ENCODE measurements at places on chromosomes 2 and 18. TPM values are rescaled to one million over a fixed set of nuclear protein-coding genes. Genes with fewer than 3 reads are reported as not detected.

ALPI gene
- total RNA-seq, result not detected

CDH7 gene
- total RNA-seq, result not detected

CTLA4 gene
- 0.95 TPM for total RNA-seq

INHA gene
- not detected for total RNA-seq

TMEM247 gene
- not detected for total RNA-seq

GKN1 gene
- total RNA-seq, result not detected

ADGRF3 gene
- 0.41 TPM for total RNA-seq

CD207 gene
- total RNA-seq, result 1.1 TPM

GPN1 gene
- total RNA-seq, result 17.3 TPM

MGAT4A gene
- 11.6 TPM for total RNA-seq

DNPEP gene
- total RNA-seq, result 82.4 TPM

TYMS gene
- total RNA-seq, result 6.7 TPM

HOXD13 gene
- total RNA-seq, result not detected

MARCO gene
- 0.87 TPM for total RNA-seq

XDH gene
- total RNA-seq, result 44.0 TPM

TANK gene
- total RNA-seq, result 52.9 TPM

ABCB6 gene
- total RNA-seq, result 45.3 TPM

SNTG2 gene
- 2.0 TPM for total RNA-seq

DYNC2LI1 gene
- total RNA-seq, result 9.4 TPM

DNA sequence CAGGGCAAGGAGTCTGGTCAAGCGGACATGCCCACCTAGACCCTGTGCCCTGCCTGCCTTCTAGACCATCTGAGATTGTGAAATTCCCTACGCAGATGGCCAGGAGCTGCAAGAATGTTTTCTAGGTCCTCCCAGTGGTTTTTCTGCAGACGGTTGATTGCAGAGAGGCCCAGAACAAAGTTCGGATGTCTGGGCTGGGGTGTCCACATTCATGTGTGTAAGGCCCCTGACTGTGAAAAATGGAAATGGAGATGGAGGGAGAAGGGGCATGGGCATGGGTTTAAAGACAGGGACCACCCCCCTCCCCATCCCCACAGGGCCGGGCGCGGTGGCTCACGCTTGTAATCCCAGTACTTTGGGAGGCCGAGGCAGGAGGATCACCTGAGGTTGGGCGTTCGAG, 11.8 kb downstream of the ARHGAP25 start:
- no peak for DNase-seq

DNA sequence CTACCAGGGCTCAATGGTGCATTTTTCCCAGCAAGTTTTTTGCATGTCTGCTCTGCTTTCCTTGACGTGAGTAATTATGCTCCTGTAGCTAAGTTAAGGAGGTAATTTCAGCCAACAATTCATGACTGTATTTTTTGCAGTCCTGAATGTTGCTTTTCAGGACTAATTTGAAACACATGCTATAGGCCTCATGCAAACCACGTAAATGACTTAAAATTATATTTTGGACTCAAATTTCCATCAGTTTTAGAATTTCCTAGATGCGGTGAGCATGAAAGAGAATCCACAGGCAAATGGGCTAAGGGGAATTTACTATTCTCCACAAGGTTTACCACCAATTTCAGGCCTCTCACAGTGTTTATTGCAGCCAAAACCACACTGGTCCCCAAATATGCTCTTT, 589.9 kb upstream of the LRRTM1 start:
- no peak for DNase-seq

GRCh38 chr2:240412975-240413812, 22.3 kb upstream of the GPC1 start:
- DNase-seq, result no peak

DNA sequence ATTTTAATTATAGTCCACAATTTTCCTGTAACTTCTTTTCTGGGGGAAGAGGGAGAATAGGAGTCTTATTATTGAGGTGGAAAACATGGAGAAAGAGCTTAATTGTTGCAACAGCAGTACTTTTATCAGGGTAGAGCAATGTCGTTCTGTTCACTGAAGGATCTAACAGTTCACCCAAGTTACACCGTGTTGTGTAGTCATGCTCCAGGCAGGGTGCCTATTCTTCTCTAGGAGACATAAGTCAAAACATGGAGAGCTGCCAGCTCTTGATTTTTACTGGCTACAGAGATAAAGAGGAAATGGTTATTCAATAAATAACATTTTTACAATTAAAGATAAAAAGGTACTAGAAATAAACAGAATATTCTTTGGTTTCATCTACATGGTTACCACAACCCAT, 594.3 kb upstream of the NETO1 start:
- no peak for DNase-seq

GRCh38 chr2:237196866-237197618, 111.4 kb downstream of the COPS8 start:
- DNase-seq, result no peak

- DNase-seq, result no peak
Observed at GRCh38 chr2:201223089-201224073, 37.0 kb upstream of the CASP8 start.

DNA sequence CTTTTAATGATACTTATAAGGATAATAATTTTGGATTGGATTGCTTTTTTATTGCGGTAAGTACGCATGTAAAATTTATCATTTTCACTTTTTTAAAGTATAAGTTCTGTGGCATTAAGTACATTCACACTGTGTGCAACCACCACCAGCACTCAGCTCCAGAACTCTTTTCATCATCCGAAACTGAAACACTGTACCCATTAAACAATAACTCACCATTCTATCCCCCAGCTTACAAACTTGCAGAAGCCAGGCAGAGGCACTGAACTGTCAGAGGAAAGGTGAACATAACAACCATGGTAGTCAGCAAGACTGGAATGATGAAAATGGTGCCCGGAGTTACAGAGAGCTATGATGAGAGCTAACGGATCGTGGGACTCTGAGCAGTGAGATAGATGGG, 465.9 kb downstream of the ADCYAP1 start:
- no peak for DNase-seq

GRCh38 chr2:23387221-23387550, 2.2 kb downstream of the KLHL29 start:
- no peak for DNase-seq

- no peak for DNase-seq
Observed at GRCh38 chr2:150679456-150680120, 192.1 kb upstream of the RND3 start.

DNA sequence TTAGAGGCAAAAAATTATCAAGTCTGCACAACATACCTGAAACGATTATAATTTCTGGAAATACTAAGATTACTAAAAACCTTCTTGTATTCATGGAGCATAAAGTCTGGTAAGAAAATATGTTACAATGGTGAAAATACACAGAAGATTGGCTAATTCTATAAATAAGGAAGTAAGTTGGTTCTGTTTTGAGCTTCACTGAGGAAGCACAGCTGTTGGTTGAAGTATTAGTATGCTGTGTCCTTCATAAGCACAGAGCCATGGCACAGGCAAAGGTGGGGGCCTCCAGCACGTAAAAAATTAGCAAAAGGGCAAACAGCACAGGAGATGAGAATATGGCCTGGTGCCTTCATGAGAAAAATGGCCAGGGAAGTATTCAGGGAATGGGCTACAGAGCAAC, 40.4 kb upstream of the ANKRD62 start:
- no peak for DNase-seq

GRCh38 chr2:191086706-191087105, 64.1 kb downstream of the STAT4 start:
- DNase-seq, result no peak

DNA sequence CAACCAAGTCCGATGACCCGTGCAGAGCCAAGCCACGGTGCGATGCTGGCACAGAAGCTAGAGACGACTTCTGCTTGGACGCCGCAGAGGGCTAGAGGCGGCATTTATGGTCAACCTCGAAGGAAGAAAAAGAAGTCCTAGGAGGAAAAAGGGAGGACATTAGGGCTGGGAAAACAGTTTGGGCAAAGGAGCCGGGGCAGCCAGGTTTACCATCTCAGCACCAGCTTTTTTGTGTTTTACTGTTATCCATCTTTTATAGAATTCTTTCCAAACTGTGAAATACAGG, 643 bp upstream of the DTNB start:
- no peak for DNase-seq

- DNase-seq, result no peak
Observed at GRCh38 chr2:121562269-121563176, 31.8 kb downstream of the RNU4ATAC start.

GRCh38 chr2:72864500-72864899, 22.7 kb upstream of the SPR start:
- DNase-seq, result no peak

GRCh38 chr2:178409261-178409660, 41.7 kb downstream of the PRKRA start:
- no peak for DNase-seq

- no peak for DNase-seq
Observed at GRCh38 chr18:29041976-29042375, 865.0 kb upstream of the CDH2 start.

GRCh38 chr2:3465328-3465727, 54.0 kb downstream of the ADI1 start:
- DNase-seq, result no peak

GRCh38 chr2:183163821-183164649, 39.8 kb downstream of the NUP35 start:
- DNase-seq, result no peak

- DNase-seq, result no peak
Observed at GRCh38 chr2:203535078-203535783, at the start of gene RAPH1. Gene RAPH1, minus strand, starts transcription at chr2:203535301. Its CDS starts 39,948 bp downstream, at chr2:203495353.

- no peak for DNase-seq
Observed at GRCh38 chr2:206798000-206798399, 32.6 kb downstream of the FASTKD2 start.

- DNase-seq, result no peak
Observed at GRCh38 chr2:241310917-241311566, 4.4 kb downstream of the HDLBP start.

- no peak for DNase-seq
Observed at GRCh38 chr2:190173392-190173791, 110.9 kb upstream of the MSTN start.

DNA sequence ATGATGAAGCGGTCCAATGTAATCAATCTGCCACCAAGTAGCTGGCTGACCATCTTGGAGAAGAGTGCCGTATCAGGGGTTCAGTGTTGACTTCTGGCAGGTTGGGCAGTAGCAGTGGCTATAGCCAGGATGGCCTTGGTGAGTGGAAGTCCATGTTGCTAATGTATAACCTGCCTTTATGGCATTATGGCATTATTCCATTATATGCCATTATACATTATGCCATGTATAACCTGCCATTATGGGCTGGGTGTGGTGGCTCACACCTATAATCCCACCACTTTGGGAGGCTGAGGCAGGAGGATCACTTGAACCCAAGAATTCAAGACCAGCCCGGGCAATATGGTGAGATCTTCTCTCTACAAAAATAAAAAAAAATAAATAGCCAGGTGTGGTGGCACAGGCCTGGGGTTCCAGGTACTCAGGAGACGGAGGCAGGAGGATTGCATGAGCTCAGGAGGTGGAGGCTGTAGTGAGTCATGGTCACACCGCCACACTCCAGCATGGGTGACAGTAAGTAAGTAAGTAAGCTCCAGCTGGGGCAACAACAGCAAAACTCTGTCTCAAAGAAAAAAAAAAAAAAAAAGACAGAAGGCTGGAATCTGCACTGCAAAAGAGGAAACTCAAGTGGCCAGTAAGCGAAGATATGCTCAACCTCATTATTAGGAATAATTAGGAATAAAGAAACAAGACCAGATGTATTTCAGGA, 24.4 kb upstream of the EMILIN2 start:
- no peak for DNase-seq

GRCh38 chr2:190903693-190904450, 23.3 kb downstream of the GLS start:
- no peak for DNase-seq

- DNase-seq, result no peak
Observed at GRCh38 chr2:215961981-215962380, 51.4 kb downstream of the MREG start.

- DNase-seq, result no peak
Observed at GRCh38 chr2:19819097-19820065, 82.4 kb downstream of the TTC32 start.

- no peak for DNase-seq
Observed at GRCh38 chr2:120254178-120254577, 1.5 kb downstream of the RALB start.

- DNase-seq, result no peak
Observed at GRCh38 chr18:61085036-61085435, 248.2 kb upstream of the CDH20 start.

- DNase-seq, result no peak
Observed at GRCh38 chr18:34695310-34695709, 14.8 kb upstream of the DTNA start.

DNA sequence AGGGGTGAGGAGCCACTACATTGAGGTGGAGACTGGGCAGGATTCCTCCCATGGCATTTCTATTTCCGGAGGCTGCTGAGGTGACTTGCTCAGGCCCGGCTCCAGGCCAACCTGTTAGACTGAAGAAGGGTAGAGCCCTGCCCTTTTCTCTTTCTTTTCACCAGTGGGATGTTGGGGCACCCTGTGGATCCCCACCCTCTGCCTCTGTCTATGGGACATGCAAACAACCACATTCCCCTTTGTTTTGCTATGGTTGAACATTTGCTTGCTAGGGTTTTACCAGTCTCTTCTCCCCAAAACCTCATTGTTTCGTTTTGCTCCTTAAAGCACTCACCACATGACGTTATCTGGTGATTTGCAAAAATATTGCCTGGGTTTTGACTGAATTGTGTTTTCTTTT, 183.3 kb downstream of the ARL4C start:
- no peak for DNase-seq

GRCh38 chr18:3329471-3329870, 67.5 kb downstream of the MYL12B start:
- no peak for DNase-seq

DNA sequence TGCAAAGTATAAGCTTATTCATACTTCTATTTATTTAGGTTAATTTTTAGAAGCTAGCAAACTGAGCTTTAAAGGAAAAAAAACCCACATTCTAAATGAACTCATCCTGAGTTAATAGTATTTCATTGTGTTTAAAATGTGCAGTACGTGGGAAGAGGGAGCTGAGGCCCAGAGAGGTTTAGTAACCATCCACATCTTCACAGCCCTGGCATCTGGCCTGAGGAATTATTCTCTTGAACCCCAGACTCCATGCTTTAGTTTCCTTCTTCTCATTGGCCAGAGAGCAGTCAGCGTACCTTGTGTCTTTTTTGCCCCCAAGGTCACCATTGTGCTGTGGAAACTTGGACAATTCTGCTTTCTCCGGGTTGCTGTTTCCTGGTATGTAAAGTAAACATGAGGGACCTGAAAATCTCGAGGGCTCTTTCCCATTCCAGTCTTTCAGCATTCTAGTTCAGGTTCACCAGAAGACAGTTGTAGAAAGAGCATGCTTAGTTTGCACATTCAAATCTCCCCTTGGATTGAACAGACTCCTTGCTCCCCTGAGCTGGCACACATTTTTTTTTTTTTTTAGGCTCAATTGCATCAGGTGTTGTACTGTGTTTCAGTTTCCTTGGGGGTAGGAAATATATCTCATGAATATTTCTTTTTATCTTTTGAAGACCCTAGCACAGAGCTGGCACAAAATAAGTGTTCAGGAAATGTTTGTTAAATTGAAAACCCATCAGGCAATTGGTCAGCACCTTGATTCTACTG, 81.4 kb downstream of the MYCN start:
- no peak for DNase-seq

- no peak for DNase-seq
Observed at GRCh38 chr2:28160986-28161425, 231.7 kb upstream of the FOSL2 start.

GRCh38 chr2:179335732-179336131, 71.1 kb upstream of the SESTD1 start:
- DNase-seq, result no peak

All from esophagus squamous epithelium (tissue), 5 donors.